ENCODE measurements at places on chromosomes 4 and X. TPM values are rescaled to one million over a fixed set of nuclear protein-coding genes. Genes with fewer than 3 reads are reported as not detected.
A peak's percentile ranks its signal among the peaks of the same experiment; 100 is the strongest.

LUZP4 gene
- not detected for total RNA-seq

DCAF8L1 gene
- total RNA-seq: not detected

GLRA3 gene
- not detected for total RNA-seq

ADGRL3 gene
- 11.4 TPM for total RNA-seq

- no peak for DNase-seq
- no peaks in the 10 kb centered on the region for H3K36me3 ChIP-seq
- H3K4me3 ChIP-seq: no peak overlapping the region
- H3K4me1 ChIP-seq: no peaks in the 10 kb centered on the region
- no peaks in the 10 kb centered on the region for H3K27me3 ChIP-seq
- no peak overlapping the region for H3K27ac ChIP-seq
Observed at GRCh38 chrX:154987940-154988339, 34.6 kb downstream of the F8 start.

DNA sequence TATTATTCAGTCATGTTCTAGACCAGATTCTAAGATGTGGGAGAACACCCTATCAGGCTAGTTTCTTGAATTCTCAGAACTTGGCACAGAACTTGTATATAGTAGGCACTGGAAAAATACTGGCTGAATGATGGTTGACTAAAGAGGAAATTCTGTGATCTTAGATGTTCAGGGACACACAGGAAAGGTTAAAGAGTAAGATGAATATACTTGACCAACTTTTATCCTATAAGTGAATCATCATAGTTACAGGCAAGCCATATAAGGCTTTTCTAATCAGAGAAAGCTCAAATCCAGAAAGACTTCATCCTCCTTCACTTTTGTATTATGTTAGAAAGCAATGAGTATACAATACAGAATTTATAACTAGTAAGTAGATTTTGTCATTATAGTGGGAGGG is 53.8 kb downstream of the SEPTIN11 start:
- H3K36me3 ChIP-seq: peaks cover 3% of the 10 kb centered on the region
- H3K27ac ChIP-seq: no peak overlapping the region
- H3K27me3 ChIP-seq: no peaks in the 10 kb centered on the region
- DNase-seq: no peak

DNA sequence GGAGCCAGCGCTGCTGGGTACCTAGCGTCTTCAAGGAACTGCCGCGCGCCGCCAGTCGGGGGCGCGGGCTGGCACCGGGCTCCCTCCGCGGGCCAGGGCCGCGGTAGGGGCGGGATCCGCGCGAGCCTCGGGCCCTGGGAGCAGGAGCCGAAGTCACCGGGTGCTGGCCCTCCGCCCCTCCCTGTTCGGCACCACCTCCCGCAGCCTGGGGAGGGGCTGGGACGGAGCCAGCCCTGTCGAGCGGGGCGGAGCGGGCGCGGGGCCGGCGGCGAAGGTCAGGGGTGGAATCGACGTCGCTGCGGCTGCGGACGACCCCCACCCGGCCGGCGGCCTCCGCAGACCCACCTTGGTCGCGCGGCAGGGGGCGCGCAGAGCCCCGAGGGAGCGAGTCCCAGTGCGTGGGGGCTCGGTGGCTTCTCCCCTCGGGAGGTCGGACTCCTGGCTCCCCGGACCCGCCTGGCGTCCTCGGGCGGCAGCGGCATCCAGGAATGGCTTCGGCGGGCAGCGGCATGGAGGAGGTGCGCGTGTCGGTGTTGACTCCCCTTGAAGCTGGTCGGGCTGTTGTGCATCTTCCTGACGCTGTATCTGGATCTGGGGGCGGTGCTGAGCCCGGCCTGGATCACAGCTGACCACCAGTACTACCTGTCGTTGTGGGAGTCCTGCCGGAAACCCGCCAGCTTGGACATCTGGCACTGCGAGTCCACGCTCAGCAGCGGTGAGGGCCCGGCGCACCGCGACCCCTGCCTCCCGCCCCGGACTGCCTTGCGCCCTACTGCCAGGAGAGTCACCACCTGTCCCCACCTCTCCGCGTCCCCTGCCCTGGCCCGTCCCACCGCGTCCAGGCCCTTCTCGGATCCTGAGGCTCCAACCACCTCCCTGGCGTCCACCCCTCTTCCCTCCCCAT is 50.5 kb upstream of the FAM47C start:
- DNase-seq: no peak
- H3K4me3 ChIP-seq: peak overlapping the region; percentile 8
- no peak overlapping the region for H3K27ac ChIP-seq

DNA sequence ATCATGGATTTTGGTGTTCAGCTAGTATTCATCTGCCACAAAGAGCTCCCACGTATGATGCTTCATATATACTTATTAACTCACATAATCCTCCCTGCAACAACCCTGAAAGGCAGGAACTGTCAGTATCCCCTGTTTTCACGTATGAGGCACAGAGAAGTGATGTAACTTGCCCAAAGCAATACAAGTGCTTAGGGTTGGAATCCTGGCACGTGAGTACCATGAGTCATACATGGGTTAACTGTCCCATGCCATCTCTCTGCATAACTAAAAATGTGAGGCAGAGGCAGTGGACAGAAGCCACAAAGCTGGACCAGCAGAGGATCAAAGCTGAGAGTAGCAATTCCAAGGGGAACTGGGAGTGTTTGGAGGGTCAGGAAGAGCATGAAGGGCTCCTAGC is 35.7 kb upstream of the EGFL6 start:
- no peak for DNase-seq
- H3K36me3 ChIP-seq: no peaks in the 10 kb centered on the region
- no peak overlapping the region for H3K4me3 ChIP-seq
- H3K27ac ChIP-seq: no peak overlapping the region

DNA sequence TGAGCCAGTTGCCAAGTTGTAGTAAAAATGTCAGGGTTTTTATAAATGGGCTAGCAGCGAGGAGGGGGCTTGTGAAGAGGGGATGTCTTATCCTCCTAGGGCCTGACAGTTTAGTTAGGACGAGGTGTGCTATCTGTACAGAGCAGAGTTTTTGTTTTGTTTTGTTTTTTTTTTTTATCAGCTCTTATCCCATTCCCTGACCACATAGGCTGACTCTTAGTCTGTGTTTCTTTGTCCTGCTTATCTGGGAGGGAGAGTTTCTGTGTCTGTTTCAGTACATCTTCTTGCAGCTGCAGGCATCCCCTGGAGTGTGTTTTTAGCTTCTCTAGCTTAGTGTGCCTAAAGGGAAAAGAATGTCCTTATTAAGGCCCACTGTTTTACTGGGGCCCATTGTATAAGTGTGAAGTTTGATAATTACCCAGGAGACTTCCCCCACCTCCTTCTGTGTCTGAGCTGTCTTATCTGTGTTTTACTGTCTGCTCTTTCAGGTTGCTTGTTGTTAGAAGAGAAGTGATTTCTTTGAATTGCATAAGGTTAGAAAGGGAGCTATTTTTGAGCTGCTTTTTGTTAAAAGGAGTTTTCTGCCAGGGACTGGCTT is 32.0 kb downstream of the PAGE2 start:
- no peak overlapping the region for H3K27ac ChIP-seq
- no peaks in the 10 kb centered on the region for H3K27me3 ChIP-seq
- no peak overlapping the region for H3K4me3 ChIP-seq
- DNase-seq: no peak
- H3K36me3 ChIP-seq: no peaks in the 10 kb centered on the region

- H3K4me3 ChIP-seq: no peak overlapping the region
- DNase-seq: no peak
- peaks cover 14% of the 10 kb centered on the region for H3K4me1 ChIP-seq
Observed at GRCh38 chrX:8005678-8006347, 78.6 kb upstream of the PNPLA4 start.

- H3K27me3 ChIP-seq: no peaks in the 10 kb centered on the region
- H3K36me3 ChIP-seq: no peaks in the 10 kb centered on the region
- peak overlapping the region; percentile 90 for H3K27ac ChIP-seq
- DNase-seq: peak; percentile 69
- peaks cover 24% of the 10 kb centered on the region for H3K4me1 ChIP-seq
- H3K4me3 ChIP-seq: no peak overlapping the region
Observed at GRCh38 chrX:18886344-18887161, 97.4 kb downstream of the PHKA2 start.

GRCh38 chr4:152940461-152940860 is 4.3 kb downstream of the FHDC1 start:
- H3K4me1 ChIP-seq: peaks cover 21% of the 10 kb centered on the region
- H3K36me3 ChIP-seq: no peaks in the 10 kb centered on the region
- no peak overlapping the region for H3K4me3 ChIP-seq
- DNase-seq: no peak

DNA sequence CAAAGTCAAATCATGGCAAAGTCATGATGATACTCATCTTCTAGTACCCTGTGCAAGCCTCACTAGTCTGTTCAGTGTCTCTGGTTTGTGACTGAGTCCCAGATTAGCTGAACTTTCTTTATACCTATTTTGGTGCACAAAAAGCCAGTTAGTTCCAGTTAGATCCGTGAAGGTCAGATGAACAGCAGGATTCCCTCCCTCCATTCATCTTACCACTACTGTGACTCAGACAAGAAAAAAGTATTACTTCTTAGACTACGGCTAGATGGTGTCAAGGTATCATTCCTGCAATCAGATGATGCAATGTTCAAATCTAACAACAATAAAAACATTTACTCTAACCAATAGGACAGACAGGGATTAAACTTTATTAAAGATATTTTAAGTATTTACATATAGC is 30.4 kb downstream of the ARHGEF6 start:
- H3K4me1 ChIP-seq: peaks cover 43% of the 10 kb centered on the region
- peaks cover 3% of the 10 kb centered on the region for H3K36me3 ChIP-seq
- peak overlapping the region; percentile 29 for H3K27ac ChIP-seq
- no peak overlapping the region for H3K4me3 ChIP-seq
- no peak for DNase-seq
- H3K27me3 ChIP-seq: no peaks in the 10 kb centered on the region

Measured in heart right ventricle (tissue), 16 donors.